ENCODE measurements at places on chromosomes 4 and X.

GRCh38 chr4:115149106-115149505 is 35.7 kb upstream of the NDST4 start:
- no peak for DNase-seq

GRCh38 chr4:1684506-1685234 is 557 bp upstream of the FAM53A start:
- DNase-seq: peak; percentile 96

DNA sequence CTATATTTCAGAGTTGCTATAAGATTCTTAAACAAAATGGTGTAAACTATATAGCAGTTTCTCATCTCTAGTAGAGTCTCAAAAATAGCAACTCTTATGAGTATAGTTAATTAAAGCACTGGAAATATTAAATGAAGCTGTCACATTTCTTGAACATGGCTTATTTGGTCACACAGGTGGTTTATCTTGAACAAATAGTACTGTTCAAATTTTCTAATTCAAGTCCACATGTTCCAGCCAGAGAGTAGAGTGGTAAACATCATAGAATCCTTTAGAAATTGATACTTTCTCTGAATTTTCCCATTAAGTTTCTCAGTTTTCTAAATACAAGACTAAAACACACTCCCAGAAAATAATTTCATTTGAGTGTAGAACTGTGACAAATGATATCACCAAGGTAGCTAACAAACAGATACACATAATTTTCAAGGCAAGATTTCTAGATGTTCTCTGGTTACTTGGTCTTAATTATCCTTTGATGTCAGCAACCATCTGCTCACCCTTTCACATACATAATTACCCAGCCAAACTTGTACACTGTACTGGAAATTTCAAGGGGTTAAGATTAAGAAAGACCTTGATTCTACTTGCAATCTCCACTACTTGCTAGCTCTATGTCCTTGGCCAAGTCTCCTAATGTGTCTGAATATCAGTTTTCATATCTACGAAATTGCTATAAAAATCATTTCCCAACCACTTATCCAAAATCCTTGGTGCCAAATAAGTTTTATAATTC is 24.3 kb upstream of the PAK3 start:
- DNase-seq: no peak

DNA sequence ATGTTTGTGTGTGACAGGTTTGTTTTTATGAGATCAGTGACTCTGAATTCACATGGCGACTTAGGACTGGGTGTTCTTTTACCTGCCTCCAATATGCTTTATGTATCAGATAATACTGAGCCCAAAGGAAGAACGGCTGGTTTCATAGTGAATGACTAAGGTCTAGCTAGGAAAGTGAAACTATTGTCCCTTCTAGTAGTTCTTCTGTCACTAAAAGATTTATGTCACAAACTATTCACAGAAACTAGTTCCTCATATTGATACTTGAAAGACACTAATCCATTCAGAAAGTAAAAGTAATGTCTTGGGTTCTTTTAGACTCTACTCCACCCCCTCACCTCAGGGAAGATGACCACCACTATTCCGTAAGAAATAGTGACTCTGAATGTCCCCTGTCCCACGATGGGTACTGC is 81.7 kb downstream of the EGF start:
- DNase-seq: no peak

Measured in activated T-cell treated with anti-CD3 and anti-CD28 coated beads, Interleukin-2, amount 50 U/mL, for 1 hour (primary cell).